EH (cell line): ENCODE measurements at places on chromosomes 3 and 15.

DNA sequence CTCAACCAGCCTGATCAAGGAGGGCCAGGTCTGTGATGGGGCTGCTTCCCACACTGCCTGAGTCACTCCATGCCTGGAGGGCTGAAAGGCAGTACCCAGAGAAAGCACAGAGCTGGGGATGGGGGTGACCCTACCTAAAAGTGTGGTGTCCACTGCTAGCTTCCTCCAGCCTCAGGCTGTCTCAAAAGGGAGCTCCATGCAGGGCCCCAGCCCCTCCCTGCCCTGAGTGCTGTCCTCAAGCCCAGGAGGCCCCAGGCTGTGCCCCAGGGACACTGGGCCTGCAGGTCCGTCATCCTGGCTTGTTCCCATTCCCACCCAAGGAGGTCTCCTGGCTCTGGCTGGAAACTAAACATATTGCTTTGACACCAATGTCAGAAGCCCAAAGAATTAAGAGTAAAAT lies 56.8 kb downstream of the ZNF445 start:
- DNase-seq = no peak

DNA sequence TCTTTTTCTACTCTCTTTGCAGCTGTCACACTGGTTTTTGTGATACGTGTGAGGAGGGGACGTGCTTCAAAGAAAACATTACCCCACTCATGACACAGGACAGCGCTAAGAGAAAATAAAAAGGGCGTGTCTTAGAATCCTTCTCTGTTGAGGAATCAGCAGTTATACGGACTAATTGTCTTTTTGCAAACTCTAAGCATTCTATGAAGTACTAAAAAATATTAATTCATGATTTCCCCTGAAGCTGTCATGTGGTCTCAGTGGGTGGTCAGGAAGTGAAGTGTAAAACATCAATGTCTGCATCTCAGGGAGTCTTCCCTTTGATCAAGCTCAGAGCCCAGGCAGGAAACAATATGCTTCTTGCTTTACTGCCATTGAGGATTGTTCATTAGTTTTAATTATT lies 117.5 kb upstream of the CRBN start:
- DNase-seq = no peak

DNA sequence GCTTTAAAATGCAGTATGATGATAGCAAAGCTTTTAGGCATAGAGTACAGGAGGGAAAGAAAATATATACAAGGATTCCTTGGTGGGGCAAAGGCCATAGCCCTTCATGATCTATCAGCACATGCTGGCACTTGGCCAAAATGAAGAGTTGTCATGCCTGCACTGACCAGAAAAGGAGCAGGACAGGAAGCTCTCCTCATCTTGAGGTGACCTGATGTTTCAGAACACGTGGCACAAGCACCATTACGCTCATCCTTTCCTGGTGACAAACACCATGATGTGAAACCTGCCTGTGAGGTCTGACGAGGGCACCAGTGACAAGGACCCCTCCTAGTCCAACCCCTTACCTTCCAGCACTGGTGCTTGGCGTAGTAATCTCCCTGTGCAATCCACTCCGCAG lies 77.9 kb upstream of the DCLK3 start:
- no peak for DNase-seq

- DNase-seq = no peak
These were observed 646.4 kb upstream of the ADAMTS9 start for GRCh38 chr3:65334045-65334665.

DNA sequence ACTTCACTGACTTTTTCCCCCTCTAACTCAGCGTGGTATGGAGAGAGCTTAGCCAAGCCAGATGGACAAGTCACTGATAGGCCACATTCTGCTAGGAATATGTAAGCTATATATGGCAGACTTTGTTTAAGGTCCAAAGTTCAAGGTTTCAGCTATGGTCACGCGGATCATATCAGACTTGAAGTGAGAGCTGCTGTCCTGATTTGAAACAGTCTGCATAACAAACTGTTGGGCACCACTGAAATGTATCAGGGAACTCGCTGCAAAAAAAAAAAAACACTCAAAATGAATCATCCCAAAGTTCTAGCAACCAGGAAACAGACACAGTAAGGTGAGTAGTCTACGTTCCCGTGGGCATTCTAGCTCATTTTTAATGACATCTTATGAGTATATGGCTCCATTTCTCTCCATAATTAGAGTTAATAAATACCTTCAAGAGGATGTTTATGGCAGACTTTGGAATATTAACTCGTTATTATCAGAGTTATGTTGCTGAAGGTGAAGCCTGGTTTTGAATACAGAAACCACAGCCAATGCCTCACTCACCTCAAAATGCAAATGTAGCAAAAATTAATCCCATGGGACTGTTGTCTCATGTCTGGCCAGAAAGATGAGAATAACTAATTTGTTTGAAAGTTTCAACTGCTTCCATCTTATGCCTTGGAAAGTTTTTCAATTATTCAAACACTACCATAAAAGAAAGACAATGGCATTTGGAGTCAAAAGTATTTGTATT lies 12.3 kb downstream of the DPH3 start:
- DNase-seq = no peak

GRCh38 chr3:105359098-105359762 lies 7.5 kb upstream of the ALCAM start:
- DNase-seq = peak; percentile 85

GRCh38 chr3:188680189-188680588 lies 491.6 kb upstream of the TPRG1 start:
- peak; percentile 62 for DNase-seq

DNA sequence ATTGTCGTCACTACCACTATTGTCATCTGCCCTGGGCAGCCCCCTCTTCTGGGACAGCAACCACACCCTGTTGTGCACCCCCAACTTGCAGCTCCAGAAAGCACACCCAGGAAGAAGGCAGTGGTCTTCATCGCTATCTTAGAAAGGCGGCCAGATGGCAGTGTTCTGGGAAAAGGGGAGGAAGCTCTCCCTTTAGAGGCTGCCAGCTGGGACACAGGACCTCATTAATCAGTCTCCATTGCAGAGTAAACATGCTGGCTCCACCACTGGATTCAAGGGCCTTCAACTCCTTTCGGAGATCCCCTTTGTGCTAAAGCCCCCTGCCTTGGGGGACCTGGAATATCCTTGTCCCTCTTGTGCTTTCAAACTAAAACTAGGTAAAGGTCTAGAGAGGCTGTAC lies 199.3 kb upstream of the LINGO1 start:
- no peak for DNase-seq

DNA sequence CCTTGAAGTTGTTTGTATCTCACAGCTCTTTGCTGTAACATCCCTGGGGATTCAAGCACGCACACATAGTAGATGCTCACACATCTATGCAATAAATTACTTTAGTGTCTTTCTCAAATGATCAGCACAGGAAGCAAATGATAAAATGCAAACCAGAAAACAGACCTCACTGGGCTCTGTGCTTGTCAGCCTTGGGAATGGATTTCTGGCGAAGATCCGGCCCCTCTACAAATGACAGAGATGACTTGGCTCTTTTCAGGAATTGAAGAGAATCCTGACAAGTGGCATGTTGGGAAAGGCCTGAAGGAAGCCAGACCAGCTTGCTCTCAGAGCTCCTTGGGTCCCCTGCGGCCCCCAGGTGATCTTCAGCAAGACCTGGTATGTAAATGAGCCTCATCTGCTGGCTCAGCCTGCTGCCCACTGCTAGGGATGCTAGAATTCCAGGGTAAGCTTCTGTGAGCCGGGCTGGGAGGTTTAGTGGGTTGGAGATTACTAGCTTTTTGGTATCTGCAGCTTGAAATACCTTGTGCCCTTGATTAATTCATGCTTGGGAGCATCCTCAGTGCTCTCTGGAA lies 54.1 kb downstream of the LPP start:
- DNase-seq = peak; percentile 45

GRCh38 chr15:89972085-89972484 lies 29.0 kb upstream of the ZNF710 start:
- DNase-seq = peak; percentile 6

- DNase-seq = no peak
These were observed 22.7 kb upstream of the KPNA4 start for GRCh38 chr3:160588023-160588422.
